ENCODE measurements at places on chromosomes 16 and 17.

DNA sequence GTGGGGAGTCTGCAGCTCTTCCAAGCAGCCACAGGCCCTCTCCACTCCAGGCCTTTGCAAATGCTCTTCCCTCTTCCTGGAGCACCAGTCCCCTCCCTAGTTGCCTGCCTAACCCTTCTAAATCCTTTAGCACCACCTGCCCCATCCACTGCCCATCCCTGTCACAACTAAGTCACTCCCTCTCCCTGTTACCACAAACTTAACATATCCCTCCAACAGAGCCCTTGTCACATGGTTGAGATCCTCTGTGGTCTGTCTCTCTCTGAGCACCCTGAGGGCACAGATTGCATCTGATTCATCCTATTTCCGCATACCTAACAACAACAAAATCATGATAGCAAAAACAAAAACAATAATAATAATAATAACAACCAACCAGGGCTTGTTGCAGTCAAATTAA is 11.0 kb upstream of the BEAN1 start:
- DNase-seq: no peak

GRCh38 chr16:68335175-68335574 is 24.4 kb downstream of the PRMT7 start:
- DNase-seq: no peak

DNA sequence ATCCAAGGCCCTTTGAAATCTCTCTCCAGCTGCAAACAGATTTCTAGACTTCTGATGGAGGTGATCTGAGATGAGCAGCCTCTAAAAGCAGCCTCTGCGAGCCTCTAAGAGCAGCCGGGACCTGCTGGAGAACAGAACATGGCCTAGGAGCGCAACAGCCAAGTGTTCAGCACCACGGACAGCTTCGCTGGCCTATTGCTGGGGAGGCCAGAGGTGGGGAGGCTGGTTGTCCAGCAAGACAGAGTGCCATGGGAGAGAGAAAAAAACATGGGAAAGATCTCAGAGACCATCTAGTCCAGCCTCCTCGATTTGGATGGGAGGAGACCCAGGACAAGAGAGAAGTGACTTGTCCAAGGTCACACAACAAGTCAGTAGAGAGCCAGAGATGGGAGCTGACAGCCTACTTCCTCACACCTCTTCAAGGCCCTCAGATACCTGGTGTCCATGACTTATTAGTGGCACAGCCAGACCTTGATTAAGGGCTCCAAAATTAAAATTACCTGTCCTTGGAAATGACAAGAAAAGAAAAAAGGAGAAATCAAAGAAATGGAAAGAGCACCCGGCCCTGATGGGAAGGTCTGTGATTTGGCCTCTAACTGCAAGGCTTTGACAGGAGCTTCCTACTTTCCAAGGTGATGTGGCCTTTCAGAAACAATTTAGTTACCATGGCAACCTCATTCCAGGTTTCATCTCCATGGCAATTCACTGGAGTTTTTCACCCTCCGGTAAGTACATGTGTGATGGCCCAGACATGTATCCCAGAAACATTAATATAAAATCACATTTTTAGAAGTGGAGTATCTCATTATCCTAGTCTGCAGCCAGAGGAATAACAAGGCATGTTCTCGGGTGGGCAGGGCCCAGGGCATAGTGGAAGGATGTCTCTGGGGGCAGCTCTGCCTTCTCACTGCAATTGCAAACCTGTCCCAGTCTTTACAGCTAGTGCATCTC is 14.5 kb downstream of the RPRML start:
- peak; percentile 36 for DNase-seq

DNA sequence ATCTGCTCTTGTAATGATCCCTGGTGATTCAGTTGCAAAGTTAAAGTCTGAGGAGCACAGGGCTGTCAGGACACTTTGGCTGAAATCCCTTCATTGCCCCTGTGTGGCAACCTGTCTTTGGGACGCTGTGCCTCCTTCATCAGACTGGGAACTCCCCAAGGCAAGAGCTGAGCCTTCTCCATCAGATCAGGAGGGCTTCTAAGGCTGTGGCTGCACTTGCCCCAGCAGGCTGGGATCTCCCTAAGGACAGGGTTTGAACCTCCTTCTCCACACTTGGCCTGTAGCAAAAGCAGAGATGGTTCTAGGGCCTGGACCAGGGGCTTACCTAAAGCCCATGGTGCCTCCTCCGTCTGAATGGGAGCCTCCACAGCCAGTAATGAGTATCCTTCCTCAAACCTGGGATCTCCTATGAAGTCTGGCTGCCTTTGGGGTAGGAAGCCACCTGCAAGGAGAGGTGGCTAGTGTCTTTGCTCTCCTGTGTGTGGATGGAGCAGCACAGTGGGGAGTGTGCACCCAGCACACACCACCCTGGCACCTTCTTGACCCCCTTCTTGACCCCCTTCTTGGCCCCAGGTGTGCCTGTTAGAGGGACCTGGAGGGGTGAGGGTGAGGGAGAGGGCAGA is 79.0 kb upstream of the NKD1 start:
- no peak for DNase-seq

DNA sequence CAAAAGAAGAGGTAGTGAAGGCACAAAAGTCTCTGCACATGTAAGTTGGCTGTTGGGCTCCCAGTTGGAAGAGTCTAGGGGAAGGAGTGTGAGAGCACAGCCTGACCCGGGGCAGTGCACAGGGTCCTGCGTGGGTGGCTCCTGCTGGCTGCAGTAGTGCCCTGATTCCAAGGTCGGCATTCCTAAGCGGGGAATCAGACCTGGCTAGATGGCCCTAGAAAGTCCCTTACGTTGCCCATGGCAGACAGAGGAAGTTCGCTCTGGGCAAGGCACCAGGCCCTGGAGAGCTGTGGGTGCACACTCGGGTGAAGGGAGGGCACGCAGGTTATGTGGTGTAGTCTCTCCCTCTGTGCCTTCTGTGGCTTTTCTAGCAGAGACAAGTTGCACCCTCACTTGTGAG is 22.8 kb upstream of the SLC5A11 start:
- DNase-seq: no peak

GRCh38 chr17:65473363-65473762 is 88.1 kb downstream of the AXIN2 start:
- no peak for DNase-seq

DNA sequence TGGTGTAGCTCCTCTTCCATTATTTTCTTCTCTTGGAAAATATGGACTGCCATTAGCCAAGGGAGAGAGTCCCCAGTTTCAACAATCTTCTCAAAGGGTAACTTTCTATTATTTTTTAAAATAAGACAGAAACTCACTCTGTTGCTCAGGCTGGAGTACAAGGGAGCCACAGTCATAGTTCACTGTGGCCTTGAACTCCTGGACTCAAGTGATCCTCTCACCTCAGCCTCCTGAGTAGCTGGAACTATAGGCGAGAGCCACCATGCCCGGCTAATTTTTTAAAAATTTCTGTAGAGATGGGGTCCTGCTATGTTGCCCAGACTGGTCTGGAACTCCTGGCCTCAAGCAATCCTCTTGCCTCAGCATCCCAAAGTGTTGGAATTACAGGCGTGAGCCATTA is 13.1 kb downstream of the COG4 start:
- no peak for DNase-seq

DNA sequence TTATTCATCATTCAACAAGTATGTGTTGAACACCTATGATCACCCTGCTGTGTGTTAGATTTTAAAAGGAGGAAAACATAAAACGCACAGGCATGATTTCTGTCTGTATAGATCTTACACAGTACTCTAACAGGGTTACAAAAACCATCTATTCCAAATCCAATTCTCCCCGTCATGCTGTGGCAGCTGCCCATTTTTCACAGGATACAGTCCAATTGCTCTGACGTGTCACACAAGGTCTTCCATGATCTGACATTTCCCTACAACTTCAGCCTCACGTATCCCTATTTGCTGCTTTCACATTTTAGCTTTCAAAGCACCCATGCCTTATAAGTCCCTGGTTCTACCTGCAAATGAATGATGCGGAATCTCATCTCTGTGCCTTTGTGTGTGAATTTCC is 67.0 kb upstream of the CNTNAP4 start:
- DNase-seq: no peak

DNA sequence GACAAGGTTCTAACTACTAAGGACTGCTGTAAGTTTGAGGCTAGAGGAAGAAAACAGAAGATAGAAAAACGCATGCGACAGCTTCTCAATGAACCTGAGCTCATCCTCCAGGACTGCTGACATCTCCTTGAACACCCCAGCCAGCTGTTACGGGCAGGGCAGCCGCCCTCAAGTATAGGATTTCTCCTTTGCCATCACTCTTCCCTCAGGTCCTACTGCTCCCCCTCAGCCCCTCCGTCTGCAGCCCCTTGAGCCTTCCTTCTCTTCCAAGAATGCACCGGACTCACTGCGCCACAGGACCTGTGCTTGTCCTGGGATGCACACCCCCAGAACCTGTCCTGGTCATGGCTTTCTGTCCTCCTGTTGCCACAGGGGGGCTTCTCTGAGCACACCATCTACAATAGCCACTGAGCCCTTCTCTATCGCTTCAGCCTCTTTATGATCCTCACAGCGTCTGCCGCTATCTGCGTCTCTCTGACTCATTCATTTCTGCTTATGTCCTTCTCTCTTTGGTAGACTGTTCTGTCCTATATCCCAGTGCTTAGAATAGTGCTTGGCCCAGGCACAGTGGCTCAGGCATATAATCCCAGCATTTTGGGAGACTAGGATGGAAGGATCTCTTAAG is 15.7 kb upstream of the XYLT2 start:
- no peak for DNase-seq

DNA sequence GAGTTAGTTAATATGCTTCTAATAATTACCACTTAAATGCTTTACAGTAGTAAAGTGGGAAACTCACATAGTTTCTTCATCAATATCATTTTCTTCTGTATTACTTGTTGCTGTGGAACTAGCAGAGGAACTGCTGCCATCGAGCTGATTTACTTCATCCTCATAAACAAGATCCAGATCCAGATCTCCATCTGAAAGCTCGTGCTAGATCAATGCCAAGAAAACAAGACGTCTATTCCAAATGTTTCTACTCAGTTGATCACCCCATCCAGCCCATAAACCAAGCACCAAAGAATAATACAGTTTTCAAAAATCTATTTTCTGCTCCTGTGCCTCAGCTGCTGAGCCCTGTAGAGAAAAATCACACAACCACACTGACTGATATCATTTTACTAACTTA is 59.1 kb downstream of the TRIM37 start:
- no peak for DNase-seq

- DNase-seq: no peak
These were observed 495.0 kb upstream of the HSBP1 start for GRCh38 chr16:83312718-83313245.
